ENCODE measurements at places on chromosomes 5 and 9.

DNA sequence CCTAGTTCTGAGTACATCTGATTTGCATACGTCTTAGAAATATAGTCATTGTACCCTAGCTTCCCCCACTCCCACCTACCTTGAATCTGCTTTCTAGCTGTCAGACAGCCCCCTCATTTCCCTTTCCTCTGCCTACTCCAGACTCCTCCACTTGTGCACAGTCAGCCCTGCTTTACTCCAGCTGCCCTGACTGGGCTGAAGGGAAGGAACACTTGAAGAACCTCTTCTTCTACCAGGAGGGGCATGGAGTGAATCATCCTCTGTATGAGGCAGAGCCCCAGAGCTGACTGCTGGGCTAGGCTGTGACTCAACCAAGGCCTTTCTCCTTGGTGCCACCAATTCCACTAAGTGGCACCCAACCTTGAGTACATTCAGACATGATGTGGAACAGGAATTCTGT is 18.1 kb upstream of the ZFR start:
- H3K27me3 ChIP-seq, result no peaks in the 10 kb centered on the region
- no peak for DNase-seq
- no peaks in the 10 kb centered on the region for H3K4me1 ChIP-seq
- no peak overlapping the region for H3K27ac ChIP-seq
- H3K36me3 ChIP-seq, result no peaks in the 10 kb centered on the region

GRCh38 chr5:172903790-172904189 is 55.4 kb upstream of the RPL26L1 start:
- peak; percentile 84 for DNase-seq
- no peaks in the 10 kb centered on the region for H3K27me3 ChIP-seq
- H3K4me3 ChIP-seq, result peak overlapping the region; percentile 11
- H3K36me3 ChIP-seq, result no peaks in the 10 kb centered on the region
- peak overlapping the region; percentile 99 for H3K27ac ChIP-seq

GRCh38 chr5:112349371-112349770 is 69.7 kb downstream of the EPB41L4A start:
- H3K4me1 ChIP-seq, result no peaks in the 10 kb centered on the region
- no peak overlapping the region for H3K27ac ChIP-seq
- H3K4me3 ChIP-seq, result no peak overlapping the region
- no peak for DNase-seq
- no peaks in the 10 kb centered on the region for H3K36me3 ChIP-seq

DNA sequence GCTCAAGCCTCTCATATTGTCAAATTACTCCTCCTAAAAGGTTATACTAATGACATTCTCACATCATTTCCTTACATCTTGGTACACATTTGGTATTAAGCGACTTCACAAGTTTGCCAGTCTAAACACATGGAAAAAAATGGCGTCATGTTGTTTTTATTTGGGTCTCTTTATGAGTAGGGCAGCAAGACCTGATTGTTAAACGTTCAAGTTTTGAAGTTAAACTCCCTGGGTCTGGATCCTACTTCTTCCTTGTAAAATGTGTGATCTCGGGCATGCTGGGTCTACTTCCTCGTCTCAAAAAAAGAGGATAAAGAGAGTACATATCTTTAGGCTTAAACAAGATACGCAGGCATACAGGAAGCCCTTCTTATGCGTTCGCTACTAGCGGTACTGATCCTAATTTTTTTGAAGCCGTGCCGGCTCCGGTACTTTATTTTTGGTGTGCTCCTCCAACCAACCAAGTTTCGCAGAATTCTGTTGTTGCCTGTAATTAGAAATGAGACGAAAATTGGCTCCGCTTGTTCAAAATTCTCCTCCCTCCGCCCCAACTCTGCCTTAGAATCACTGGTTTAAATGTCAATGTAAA is 596 bp upstream of the CDC37L1 start:
- no peaks in the 10 kb centered on the region for H3K36me3 ChIP-seq
- H3K4me3 ChIP-seq, result peak overlapping the region; percentile 89
- no peak for DNase-seq
- peak overlapping the region; percentile 96 for H3K27ac ChIP-seq

DNA sequence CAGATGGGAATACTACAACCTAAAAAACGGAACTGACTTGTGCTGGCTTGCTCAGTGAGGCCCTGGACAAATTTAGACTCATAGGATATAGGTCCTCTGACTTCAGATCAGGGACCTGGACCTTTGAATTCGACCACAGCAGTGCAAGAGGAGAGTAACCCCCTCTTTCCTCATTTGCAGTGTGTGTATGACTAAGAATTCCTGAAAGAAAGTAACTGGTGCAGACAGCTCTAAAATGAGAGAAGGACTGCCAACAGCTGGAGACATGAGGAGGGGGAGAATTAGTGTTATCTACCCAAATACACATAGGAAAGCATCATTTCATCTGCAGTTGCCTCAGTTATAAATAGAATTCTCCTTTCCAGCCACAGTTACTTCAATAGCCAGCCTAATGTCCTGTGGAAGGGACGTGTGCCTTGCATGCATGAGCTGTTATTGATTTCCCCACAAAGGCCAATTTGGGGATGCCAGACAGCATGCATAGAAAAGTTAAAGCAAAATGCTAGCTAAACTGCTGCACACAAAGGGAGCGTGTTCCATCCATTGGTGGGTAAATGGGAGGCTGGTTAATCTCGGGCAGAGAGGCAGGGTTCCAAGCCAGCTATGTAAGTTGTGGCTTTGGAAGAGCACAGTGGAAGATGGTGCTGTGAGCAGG is 442.7 kb downstream of the CDK5RAP2 start:
- no peak overlapping the region for H3K4me3 ChIP-seq
- H3K27ac ChIP-seq, result no peak overlapping the region
- H3K27me3 ChIP-seq, result no peaks in the 10 kb centered on the region
- no peak for DNase-seq

- H3K4me3 ChIP-seq, result no peak overlapping the region
- no peaks in the 10 kb centered on the region for H3K27me3 ChIP-seq
- no peaks in the 10 kb centered on the region for H3K36me3 ChIP-seq
- H3K4me1 ChIP-seq, result peaks cover 6% of the 10 kb centered on the region
- no peak for DNase-seq
- H3K27ac ChIP-seq, result peak overlapping the region; percentile 52
Measured at GRCh38 chr5:151214614-151215545, 9.0 kb downstream of the CCDC69 start.
